ENCODE measurements at places on chromosomes 3 and 15.

- no peak for DNase-seq
These were observed 3.3 kb downstream of the LIPH start for GRCh38 chr3:185549122-185549521.

- no peak for DNase-seq
These were observed 7.6 kb upstream of the FOXB1 start for GRCh38 chr15:59996298-59997041.

DNA sequence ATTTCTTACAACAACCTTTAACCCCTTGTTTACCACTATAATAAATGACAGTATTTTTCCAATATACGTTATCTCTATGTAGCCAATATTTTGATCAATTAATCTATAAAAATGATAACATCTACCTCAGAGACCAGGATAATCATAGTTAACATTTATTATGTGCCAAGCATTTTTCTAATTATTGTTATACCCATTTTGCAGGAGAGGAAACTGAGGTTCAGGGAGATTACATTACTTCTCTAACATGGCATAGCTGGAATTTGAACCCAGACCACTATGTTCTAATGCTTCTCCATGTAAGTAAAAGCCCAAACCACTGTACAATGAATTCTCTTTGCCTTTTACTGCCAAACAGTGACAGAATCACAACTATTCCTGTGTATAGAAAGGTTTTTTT, 113.4 kb upstream of the PFN2 start:
- DNase-seq = no peak

GRCh38 chr3:165193366-165194254, 2.6 kb downstream of the SLITRK3 start:
- DNase-seq = no peak

GRCh38 chr3:48738144-48738536, 21.1 kb upstream of the IP6K2 start:
- no peak for DNase-seq

GRCh38 chr15:34047893-34048775, 9.1 kb upstream of the AVEN start:
- DNase-seq = no peak

DNA sequence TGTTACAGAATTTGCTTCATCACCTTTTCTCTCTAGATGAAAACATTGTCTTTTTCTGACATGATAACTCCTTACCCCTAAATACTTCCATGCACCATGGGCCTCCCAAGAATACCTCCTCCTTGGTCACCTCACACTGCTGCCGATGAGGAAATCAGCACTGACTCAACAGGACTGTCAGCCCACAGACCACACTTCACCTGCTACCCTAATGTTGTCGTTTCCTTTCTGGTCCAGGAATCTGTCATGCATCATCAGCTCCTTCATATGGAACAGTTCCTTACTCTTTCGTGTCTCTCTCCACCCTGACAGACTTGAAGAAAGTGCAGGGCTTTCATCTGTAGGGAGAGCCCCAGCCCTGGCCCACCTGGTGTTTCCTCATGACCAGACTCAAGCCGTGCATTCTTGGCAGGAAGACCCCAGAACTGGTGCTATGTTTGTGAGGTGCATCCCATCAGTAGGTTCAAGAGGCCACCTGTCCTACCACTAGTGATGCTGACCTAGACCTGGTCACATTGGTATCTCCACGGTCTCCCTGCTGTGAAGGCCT, 41.1 kb upstream of the PLXNA1 start:
- DNase-seq = peak; percentile 36

- DNase-seq = no peak
These were observed 426.5 kb upstream of the RASGRP1 start for GRCh38 chr15:38991126-38991525.

DNA sequence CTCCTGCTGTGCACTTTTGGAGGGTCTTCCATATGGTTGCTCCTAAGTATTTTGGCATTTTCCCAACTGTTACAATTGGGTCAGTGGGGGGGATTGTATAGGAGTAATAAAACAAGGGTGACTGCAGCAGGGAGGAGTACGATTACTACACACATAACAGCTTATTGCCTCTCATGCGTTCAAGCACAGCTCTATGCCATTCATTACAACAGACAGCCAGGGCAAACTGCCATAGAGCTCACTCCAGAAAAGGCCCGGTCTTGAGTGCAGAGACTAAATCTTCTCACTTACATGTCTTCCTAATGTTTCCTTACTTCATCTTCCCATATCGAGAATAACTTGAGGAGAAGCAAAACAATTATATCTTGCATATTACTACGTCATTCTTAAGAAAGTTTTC, 1.4 kb upstream of the CHMP2B start:
- peak; percentile 76 for DNase-seq

DNA sequence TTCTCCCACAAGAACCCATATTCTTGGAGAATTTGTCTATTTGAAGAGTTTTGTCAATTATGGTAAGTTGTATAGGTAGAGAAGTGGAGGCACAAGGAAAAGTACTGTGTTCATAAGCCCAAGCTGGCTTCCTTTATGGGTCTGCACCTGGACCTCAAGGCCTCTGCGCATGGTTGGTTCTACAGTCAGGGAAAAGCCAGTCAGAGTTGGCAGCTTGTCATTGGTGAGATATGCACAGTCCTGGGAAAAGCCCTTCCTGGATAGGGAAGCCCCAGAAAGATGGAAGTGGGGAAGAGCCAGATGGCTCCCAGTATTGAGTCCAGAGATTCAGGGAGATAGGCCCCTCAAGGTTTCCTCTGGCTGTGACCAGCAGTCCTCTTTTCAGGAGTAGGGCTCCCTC, 15.8 kb downstream of the BOC start:
- DNase-seq = no peak

DNA sequence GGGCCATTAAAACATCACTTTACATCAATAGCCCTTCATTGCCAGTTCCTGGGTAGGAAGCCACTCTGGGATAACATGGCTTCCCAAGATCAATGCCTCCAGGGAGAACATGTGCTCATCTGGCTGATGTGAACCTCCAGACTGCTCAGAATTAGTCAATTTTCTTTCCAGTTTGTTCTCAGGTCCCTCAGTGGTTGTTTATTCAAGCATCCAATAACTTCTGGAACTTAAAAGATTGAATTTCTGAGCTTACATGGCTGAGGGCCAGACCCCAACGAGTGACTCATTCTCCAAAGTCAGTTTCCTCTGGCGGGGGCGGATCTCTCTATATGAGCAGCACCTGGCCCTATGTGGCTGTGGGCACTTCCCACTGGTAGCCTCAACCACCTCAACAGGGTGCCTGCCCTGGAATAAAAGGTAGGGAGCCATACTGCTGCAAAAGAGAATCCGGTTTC, 34.0 kb downstream of the LYZL4 start:
- DNase-seq = no peak

DNA sequence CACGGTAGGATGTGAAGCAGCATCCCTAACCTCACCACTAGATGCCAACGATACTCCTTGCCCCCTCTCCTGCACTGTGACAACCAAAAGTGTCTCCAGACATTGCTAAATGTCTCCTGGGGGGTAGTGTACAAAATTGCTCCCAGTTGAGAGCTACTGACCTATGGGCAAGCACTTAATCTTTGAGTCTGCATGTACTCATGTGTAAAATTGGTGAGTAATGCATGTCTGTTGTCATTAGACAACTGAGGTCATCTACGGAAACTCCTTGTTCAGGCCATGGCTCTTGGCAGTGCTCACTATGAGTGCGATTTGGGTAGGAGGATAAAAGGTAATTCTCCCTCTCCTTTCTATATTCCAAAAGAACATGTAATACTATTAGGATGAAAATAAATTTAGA, 29.2 kb downstream of the PDHB start:
- no peak for DNase-seq

- DNase-seq = no peak
These were observed 7.5 kb downstream of the RFX7 start for GRCh38 chr15:56236197-56236596.

DNA sequence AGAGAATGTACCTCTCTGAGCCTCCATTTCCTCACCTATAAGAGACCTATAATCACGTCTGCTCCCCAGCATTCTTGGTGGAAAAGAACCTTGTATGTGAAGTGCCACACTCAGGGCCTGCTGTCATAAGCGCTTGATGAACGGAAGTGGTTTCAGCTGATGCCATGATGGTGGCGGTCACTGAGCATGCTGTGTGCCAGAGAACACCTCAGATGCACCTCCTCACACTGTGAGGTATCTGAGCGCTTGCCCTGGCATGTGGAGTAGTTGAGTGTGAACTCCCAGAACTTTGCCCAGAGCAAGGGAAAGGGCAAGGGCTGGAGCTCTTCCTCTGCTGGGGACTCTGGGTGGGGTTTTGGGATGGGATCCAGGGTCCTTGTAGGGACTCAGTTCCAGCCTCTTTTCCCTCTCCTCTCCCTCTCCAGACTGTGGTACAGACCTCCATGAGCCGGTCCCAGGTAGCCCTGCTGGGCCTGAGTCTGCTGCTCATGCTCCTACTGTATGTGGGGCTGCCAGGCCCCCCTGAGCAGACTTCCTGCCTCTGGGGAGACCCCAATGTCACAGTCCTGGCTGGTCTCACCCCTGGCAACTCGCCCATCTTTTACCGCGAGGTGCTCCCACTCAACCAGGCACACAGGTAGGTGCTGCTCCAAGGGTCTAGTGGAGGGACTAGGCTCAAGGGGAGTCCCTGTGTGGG, 2.7 kb downstream of the ABHD14A start:
- no peak for DNase-seq

DNA sequence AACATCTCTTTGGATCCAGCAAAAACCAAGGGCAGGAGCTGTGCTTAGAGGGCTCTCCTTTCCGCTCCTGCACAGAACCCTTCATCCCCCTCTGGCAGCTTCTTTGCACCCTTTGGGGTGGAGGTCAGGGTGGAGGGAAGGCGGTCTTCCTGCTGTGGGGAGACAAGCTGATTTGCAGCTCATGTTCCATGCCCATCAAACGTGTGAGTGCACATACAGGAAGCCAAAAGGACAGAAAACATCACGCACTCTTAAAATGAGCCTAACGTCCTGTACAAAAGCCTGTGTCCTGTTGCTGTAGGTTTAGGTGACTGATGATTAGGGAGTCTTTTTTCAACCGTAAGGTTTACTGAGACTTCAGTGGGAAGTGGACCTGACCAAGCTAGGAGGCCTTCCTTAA, 195.2 kb downstream of the PLCL2 start:
- DNase-seq = no peak

DNA sequence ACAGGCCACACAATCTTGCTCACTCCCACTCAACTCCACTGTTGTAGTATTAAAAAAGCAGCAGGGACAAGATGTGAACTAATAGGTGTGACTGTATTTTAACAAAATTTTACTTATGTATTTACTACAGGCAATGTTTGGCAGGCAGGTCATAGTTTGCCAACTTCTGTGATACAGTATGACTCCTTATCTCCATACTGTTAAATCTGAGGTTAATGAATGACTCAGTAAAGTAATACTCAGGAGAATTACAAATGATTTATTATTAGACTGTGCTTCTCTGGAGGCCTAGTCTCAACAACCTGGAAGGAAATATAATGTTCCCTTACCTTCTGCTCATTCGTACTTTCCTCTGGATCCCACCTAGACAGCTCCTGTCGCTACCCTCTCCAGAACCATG, 258.6 kb upstream of the KCNMB2 start:
- no peak for DNase-seq

- no peak for DNase-seq
These were observed 28.4 kb upstream of the PARL start for GRCh38 chr3:183912895-183913579.

GRCh38 chr3:192433704-192434103, 293.6 kb downstream of the FGF12 start:
- no peak for DNase-seq

- no peak for DNase-seq
These were observed 73.3 kb downstream of the TRANK1 start for GRCh38 chr3:36871379-36872126.

GRCh38 chr3:25313286-25313685, 114.8 kb upstream of the RARB start:
- no peak for DNase-seq

- no peak for DNase-seq
These were observed 507.9 kb upstream of the TPRG1 start for GRCh38 chr3:188663839-188664238.

DNA sequence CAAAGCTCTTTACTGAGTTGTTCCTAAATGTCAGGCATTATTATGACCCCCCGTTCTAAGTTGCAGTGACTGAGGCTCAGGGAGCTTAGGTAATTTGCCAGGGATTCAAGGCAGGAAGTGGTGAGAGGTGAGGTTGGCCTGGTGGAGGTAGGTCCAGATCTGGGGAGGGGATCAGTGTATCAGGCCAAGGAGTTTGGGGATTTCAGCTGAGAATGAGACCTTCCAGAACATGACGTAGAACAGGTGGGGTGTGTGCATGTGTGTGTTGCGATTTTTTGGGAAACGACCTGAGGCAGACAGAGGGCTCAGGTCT, 41.1 kb upstream of the MRPS22 start:
- no peak for DNase-seq

GRCh38 chr15:37764733-37765191, 169.7 kb upstream of the TMCO5A start:
- DNase-seq = no peak

DNA sequence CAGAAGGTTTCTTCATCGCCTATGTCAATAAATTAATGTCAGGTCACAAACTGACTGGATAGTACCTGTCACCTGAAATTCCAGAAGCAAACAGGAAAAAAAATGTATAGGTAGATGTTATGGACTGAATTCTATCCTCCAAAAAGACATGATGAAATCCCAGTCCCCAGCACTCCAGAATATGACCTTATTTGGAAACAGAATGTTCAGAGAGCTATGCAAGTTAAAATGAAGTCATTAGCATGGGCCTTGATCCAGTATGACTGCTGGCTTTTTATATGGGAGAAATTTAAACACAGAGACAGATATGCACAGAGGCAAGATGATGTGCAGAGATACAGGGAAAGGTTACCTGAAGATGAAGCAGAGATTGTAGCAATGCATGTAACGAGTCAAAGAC, 953.4 kb downstream of the ZPLD1 start:
- DNase-seq = no peak

- no peak for DNase-seq
These were observed 94.1 kb downstream of the MYH15 start for GRCh38 chr3:108416111-108416869.

DNA sequence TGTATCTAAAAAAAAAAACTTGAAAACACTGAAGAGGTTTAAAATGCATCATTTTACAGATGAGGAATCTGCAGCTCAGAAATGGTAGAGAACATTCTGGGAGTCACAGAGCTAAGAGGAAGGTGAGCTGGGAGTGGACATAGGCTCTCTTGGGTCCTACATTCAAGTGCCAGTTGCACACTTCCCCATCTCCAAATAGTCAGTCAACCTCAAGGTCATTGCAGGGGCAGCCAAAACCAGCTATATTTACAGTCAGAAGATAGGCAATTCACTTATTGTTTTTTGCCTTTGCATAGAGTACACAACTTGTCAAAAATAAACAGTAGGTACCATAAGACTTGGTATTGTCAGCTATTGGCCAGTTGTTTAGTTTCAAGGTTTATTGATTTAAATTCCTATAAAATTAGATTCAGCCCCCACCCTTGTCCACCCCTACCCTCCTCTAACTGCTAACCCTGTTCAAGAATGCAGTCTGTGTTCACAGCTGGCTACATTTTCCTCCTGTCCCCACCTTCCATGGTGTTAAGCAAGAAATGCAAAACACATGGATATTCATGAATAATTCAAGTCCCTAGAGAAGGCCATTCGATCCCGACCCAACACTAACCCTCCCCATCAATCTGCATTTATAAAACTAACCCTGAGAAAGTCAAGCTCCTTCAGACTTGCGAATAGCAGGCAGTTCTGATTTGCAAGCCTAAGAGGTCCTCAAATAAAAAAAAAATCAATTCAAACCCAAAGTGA, 567.0 kb upstream of the MCTP2 start:
- DNase-seq = no peak

Measured in sigmoid colon (tissue), 7 donors.